ENCODE measurements at places on chromosomes 2 and 18. TPM values are rescaled to one million over a fixed set of nuclear protein-coding genes. Genes with fewer than 3 reads are reported as not detected.

Gene ERLEC1
- total RNA-seq, result 126 TPM

Gene FRZB
- total RNA-seq, result not detected

Gene LRRC30
- total RNA-seq, result not detected

Gene KIF1A
- 5.6 TPM for total RNA-seq

Gene COLEC12
- total RNA-seq, result 2.4 TPM

Gene WNT6
- total RNA-seq, result not detected

Gene MAPRE2
- total RNA-seq, result 12.7 TPM

Gene GRB14
- total RNA-seq, result 0.53 TPM

Gene GPR35
- 0.16 TPM for total RNA-seq

Gene FKBP1B
- total RNA-seq, result 6.5 TPM

Gene HES6
- total RNA-seq, result 16.1 TPM

Gene MC5R
- total RNA-seq, result 0.32 TPM

Gene RTP5
- total RNA-seq, result not detected

Gene NEDD4L
- 109 TPM for total RNA-seq
